Naive thymus-derived CD8-positive, alpha-beta T cell (primary cell): ENCODE measurements at places on chromosomes 3 and 15. TPM values are rescaled to one million over a fixed set of nuclear protein-coding genes. Genes with fewer than 3 reads are reported as not detected.

The LXN gene
- total RNA-seq, result 6.3 TPM

DNA sequence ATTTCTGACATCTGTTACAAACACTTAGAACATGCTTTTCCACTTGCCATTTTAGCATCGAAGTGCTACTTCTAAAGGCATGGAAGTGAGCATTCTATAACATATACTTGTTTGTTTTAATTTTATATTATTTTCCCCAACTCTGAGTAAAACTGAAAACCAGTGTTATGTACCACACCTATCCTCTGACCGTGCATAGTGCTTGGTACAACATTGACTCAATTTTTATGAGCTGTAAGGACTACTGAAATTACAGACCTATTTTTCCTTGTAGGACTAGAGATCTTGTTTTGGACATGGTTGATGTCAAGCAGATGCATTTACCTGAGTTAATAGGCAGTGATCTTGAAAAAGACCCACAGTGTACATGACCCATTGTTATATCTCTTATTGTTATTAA is 51.5 kb upstream of the CCNB2 start:
- DNase-seq, result no peak
- peaks cover 10% of the 10 kb centered on the region for H3K36me3 ChIP-seq
- H3K27ac ChIP-seq, result no peak overlapping the region
- no peak overlapping the region for H3K4me3 ChIP-seq
- peaks cover 23% of the 10 kb centered on the region for H3K4me1 ChIP-seq
- no peaks in the 10 kb centered on the region for H3K27me3 ChIP-seq

The GABRR3 gene
- total RNA-seq, result not detected

The CFAP91 gene
- not detected for total RNA-seq

The CFAP92 gene
- total RNA-seq, result 2.0 TPM

- no peaks in the 10 kb centered on the region for H3K4me1 ChIP-seq
- H3K27ac ChIP-seq, result no peak overlapping the region
- no peaks in the 10 kb centered on the region for H3K36me3 ChIP-seq
- H3K4me3 ChIP-seq, result no peak overlapping the region
- peaks cover 6% of the 10 kb centered on the region for H3K27me3 ChIP-seq
These were observed 10.9 kb downstream of the MESP1 start for GRCh38 chr15:89740137-89740536.

GRCh38 chr15:65896236-65896635 is 26.9 kb downstream of the RAB11A start:
- DNase-seq, result no peak
- peaks cover 16% of the 10 kb centered on the region for H3K4me1 ChIP-seq
- H3K4me3 ChIP-seq, result no peak overlapping the region
- peaks cover 36% of the 10 kb centered on the region for H3K36me3 ChIP-seq

The TRH gene
- total RNA-seq, result not detected

GRCh38 chr3:4837374-4837930 is 141.8 kb upstream of the BHLHE40 start:
- DNase-seq, result no peak
- no peaks in the 10 kb centered on the region for H3K27me3 ChIP-seq
- H3K4me1 ChIP-seq, result peaks cover 43% of the 10 kb centered on the region
- no peaks in the 10 kb centered on the region for H3K36me3 ChIP-seq
- no peak overlapping the region for H3K27ac ChIP-seq

- H3K36me3 ChIP-seq, result no peaks in the 10 kb centered on the region
- H3K27me3 ChIP-seq, result no peaks in the 10 kb centered on the region
- no peak overlapping the region for H3K27ac ChIP-seq
- DNase-seq, result no peak
- no peak overlapping the region for H3K4me3 ChIP-seq
These were observed 155.9 kb downstream of the OXSM start for GRCh38 chr3:25945836-25946235.

The ARNT2 gene
- total RNA-seq, result not detected

DNA sequence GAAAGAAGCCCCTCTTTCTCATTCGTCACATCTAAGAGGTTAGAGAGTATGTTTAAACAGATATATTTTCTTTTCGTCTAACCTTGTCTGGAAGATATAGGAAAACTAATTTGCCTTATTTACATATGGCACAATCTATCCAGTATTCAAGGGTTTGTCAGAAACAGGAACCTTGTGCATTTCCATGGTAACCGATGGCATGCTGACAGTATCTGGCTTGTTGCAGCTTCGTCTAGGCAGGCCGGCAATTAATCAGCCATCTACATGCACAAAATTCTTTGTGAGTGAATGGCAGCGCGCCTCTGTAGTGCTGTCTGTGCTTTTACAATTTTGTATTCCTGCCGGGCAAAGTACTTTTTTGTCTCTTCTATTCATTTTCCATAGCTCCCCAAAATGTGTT is 294.0 kb upstream of the SOX2 start:
- no peak overlapping the region for H3K27ac ChIP-seq
- no peaks in the 10 kb centered on the region for H3K36me3 ChIP-seq
- H3K4me1 ChIP-seq, result no peaks in the 10 kb centered on the region
- H3K27me3 ChIP-seq, result no peaks in the 10 kb centered on the region
- H3K4me3 ChIP-seq, result no peak overlapping the region

DNA sequence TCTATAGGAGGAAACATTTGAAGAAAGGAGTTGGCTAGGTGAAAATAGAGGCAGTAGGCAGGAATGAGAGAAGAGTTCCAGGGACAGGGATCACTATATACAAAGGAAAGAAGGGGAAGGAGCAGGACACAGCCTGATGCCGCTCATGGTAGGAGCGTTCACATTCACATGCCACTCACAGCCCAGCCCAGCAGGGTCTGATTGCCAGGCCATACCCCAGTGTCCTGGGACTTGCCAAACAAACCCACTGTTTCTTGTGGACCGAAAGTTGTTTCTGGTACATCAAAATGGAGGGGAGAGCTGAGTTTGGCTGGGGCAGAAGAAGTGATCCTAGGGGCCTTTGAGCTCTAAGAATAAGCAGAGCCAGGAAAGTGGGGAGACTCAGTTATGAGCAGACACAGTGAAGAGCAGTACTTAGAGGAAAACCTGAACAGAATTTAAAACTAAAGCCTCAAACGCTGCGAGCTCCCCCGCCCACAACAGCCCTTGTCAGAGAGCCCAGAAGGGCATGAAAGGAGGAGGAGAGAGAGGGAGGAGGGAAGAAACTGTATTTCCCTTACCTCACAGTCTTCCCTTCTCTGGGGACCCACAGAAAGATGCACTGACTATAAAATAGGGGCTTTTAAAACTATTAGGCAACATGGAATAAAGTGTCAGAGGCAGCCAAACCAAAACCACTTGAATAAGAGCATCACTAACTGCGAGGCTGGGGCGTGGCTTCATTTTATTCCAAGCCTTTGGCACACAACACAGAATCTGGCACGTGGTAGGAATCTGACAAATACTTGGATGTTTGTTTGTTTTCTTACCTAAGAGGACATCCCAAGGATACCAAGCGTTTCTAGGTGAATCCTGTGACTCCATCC is 129.0 kb downstream of the RPL22L1 start:
- H3K4me1 ChIP-seq, result no peaks in the 10 kb centered on the region
- peaks cover 19% of the 10 kb centered on the region for H3K27me3 ChIP-seq
- no peak overlapping the region for H3K27ac ChIP-seq
- no peak for DNase-seq
- no peak overlapping the region for H3K4me3 ChIP-seq

GRCh38 chr3:169522595-169523529 is 140.7 kb downstream of the MECOM start:
- H3K4me1 ChIP-seq, result no peaks in the 10 kb centered on the region
- H3K27me3 ChIP-seq, result no peaks in the 10 kb centered on the region
- DNase-seq, result no peak
- H3K4me3 ChIP-seq, result no peak overlapping the region
- H3K36me3 ChIP-seq, result no peaks in the 10 kb centered on the region
- H3K27ac ChIP-seq, result no peak overlapping the region

DNA sequence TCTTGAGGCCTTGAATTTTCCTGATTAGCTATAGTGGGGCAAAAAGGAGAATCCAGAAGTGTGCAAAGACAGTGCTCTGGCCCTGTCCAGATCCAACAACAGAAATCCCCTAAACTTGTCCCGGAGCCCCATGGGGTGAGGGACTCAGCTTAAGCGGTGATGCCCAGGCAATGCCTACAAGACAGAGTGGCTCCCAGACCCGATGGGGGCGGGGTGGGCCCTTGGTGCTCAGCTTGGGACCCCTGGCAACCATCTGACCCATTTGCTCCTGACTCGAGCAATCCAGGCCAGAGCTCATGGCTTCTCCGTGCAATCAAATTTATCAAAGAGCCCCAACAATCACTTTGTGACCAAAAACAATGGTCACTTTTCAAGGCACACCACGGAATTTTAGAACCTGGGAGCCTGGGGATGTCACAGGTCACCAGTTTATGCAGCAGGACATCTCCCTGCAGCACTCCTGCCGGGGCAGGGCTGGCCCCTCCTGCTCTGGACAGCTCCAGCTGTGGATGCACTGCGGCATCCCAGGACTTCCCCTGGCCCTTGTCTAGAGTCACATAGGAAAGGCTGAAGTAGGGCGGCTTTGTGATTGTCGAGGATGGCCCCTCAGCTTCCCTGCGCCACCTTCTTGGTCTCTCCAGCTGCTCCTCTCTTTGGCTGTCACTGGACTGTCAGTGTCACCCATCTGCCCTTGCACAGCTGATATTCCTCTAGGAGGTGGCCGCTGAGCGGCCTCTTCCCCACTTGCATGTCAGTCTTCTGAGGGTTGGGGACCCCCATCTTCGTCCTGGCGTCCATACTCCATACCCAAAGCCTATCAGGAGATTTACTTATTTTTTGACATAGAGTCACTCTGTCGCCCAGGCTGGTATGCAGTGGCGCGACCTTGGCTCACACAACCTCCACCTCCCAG is 28.4 kb downstream of the RGMA start:
- H3K36me3 ChIP-seq, result no peaks in the 10 kb centered on the region
- no peak for DNase-seq
- no peak overlapping the region for H3K4me3 ChIP-seq
- no peak overlapping the region for H3K27ac ChIP-seq
- H3K27me3 ChIP-seq, result peaks cover 2% of the 10 kb centered on the region
- H3K4me1 ChIP-seq, result no peaks in the 10 kb centered on the region

GRCh38 chr15:75335313-75335704 is 554 bp upstream of the COMMD4 start:
- peak overlapping the region; percentile 65 for H3K27ac ChIP-seq
- H3K36me3 ChIP-seq, result peaks cover 3% of the 10 kb centered on the region
- DNase-seq, result no peak
- peak overlapping the region; percentile 95 for H3K4me3 ChIP-seq
- H3K27me3 ChIP-seq, result no peaks in the 10 kb centered on the region
